Right ventricle myocardium inferior (tissue), 1 donor: ENCODE measurements at places on chromosomes 4 and X. TPM values are rescaled to one million over a fixed set of nuclear protein-coding genes. Genes with fewer than 3 reads are reported as not detected.

DCLK2 gene
- 19.9 TPM for total RNA-seq

DNA sequence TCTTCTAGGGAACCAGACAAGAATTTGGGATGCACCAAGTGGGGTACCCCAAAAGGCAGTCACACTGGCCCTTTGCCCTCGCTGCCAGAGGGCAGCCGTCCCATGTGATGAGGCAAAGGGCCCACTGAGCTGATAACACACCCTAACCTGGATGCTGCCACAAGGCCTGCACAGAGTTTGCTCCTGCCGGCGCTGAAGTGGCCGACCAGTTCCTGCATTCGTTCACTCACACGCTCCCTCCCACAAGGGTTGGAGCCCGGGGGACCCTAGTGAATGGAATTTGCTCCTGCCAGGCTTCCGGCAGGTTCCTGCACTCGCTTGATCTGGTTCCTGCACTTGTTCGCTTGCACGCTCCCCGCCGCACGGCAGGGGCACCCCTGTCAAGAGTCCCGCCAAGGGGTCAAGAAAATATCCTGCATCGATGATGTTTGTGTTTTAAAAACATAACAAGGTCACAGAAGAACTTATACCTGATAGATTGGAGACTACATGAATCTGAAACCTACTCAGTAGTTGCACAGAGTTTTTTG lies 296.4 kb upstream of the VCX start:
- DNase-seq = no peak

DNA sequence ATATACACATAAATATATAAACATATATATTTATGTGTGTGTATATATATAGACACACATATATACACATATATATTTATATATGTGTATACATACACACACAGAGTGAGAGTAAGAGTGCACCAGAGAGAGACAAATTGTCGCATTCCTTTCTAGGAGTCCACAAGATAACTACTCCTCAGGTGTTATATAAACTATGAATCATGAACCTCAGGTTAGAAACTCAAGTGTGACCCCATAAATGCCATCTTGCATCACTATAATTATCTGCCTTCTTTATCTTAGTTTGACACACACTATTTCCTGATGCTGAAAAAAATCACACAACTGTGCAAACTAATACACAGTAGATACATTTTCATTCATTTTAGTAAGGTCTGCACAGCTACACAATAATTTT lies 135.2 kb downstream of the PPARGC1A start:
- no peak for DNase-seq

GRCh38 chr4:2457481-2458295 lies 11.2 kb upstream of the RNF4 start:
- no peak for DNase-seq
